Neural progenitor cell (in vitro differentiated cells): ENCODE measurements at places on chromosomes 4 and X. TPM values are rescaled to one million over a fixed set of nuclear protein-coding genes. Genes with fewer than 3 reads are reported as not detected.

Gene PPP1R2C
- total RNA-seq, result not detected in 2 replicates

Gene OTC
- total RNA-seq, result not detected in 2 replicates

DNA sequence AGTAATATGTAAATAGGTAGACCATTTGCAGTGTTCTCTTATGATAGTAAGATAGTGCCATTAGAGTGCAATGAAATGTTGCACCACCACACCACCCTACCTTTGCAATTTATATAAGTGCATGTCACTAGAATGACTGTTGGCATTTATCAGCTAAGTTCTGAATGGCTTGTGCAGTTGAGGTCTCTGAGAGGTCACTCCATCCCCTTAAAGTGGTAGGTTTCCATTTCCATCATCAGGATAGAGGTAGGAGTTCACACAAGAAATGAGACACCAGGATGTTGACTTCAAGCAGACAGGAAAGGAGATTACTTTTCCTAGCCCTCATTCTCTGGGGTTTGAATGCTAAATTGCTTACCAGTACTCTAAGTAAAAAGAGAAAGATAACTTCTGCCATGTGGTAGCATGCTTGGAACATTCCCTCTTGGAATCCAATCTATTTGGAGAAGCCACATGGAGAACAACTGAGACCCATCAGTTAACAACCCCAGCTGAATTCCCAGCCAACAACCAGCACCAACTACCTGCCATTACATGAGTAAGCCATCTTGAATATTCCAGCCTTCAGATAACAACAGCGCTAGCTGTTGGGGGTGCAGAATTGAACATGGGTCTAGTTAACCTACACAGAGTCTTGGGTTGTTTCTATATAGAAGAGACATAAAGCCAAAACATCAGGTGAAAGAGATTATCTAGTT lies 6.7 kb upstream of the LRBA start:
- H3K27me3 ChIP-seq, result no peaks in the 10 kb centered on the region
- H3K36me3 ChIP-seq, result no peaks in the 10 kb centered on the region
- no peak overlapping the region for H3K4me3 ChIP-seq
- DNase-seq, result no peak

- no peaks in the 10 kb centered on the region for H3K27me3 ChIP-seq
- H3K27ac ChIP-seq, result no peak overlapping the region
- H3K4me1 ChIP-seq, result no peaks in the 10 kb centered on the region
- no peak overlapping the region for H3K4me3 ChIP-seq
- H3K36me3 ChIP-seq, result no peaks in the 10 kb centered on the region
These were observed 19.7 kb upstream of the GPR78 start for GRCh38 chr4:8560265-8561047.

DNA sequence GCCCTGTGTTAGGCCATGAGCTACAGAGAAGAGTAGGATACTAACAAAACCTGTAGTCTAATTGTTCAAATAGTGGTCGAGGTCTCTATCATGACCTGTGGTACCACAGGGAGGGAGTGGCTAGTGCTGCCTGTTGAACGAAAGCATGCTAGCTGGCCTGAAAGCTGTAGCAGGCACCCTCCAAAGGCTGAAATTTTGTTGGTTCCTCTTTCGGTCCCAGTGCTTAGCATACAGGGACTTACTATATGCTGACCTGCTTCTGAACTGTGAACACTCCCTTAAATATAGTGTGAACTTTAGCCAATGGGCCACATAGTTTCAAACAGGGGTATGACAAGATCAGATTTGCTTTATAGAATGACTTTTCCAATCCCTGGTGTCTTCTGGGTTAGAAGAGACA lies 113.4 kb downstream of the PJA1 start:
- no peak overlapping the region for H3K27ac ChIP-seq
- no peaks in the 10 kb centered on the region for H3K4me1 ChIP-seq
- H3K4me3 ChIP-seq, result no peak overlapping the region
